ENCODE measurements at places on chromosomes 7 and 10.

- DNase-seq = no peak
Observed at GRCh38 chr7:111266613-111267012, 175.7 kb downstream of the LRRN3 start.

- no peak for DNase-seq
Observed at GRCh38 chr10:119976421-119976820, 83.9 kb downstream of the SEC23IP start.

DNA sequence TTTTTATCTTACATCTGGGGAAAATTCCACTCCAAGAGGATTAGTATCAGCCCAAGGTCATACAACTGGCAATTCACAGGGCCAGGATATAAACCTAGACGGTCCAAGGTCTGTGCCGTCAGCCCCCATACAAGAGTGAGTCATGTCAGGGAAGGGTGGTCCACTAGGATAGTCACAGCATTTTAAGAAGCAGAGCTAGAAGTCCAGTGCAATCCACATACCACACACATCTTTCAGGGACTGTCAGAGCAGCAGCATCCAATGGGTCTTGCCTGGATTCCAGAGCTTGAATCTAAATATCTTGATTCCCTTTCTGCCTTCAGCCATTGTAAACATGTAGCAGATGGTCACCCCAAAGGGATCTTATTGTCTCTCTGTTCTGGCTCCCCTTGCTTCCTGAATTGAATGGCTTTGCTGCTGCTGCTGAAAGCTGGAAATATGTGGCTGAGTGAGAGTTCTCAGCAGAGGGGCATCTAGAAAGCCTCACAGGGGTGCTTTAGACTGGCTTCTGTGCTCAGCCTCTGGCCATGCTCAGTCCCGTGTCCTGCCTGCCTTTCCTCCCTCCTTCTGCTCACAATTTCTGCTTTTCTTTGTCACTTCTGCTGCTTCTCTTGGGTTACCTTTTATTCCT is 9.9 kb upstream of the OR6V1 start:
- no peak for DNase-seq

GRCh38 chr10:73871295-73872189 is 2.8 kb downstream of the CAMK2G start:
- DNase-seq = no peak

DNA sequence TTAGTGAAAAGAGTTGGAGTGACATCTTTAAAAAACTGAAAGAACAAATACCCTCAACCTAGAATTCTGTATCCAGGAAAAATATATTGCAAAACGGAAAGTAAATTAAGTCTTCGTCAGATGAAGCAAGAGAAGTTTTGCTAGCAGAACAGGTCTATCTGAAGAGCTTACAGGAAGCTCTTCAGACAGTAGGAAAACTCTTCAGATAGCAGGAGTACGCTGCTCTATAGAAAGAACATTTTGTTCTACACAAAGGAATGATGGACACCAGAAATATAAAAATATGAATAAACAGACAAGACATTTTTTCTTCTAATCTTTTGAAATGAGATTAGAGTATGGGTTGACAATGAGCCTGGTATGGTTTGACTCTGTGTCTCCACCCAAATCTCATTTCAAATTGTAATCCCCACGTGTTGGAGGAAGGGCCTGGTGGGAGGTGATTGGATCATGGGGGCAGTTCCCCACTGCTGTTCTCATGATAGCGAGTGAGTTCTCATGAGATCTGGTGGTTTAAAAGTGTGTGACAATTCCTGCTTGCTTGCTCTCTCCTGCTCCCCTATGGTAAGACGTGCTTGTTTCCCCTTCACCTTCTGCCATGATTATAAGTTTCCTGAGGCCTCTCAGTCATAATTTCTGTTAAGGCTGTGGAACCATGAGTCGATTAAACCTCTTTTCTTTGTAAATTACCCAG is 567.3 kb downstream of the AUTS2 start:
- DNase-seq = no peak

GRCh38 chr10:2282202-2282601 is 544.9 kb upstream of the ADARB2 start:
- DNase-seq = no peak

DNA sequence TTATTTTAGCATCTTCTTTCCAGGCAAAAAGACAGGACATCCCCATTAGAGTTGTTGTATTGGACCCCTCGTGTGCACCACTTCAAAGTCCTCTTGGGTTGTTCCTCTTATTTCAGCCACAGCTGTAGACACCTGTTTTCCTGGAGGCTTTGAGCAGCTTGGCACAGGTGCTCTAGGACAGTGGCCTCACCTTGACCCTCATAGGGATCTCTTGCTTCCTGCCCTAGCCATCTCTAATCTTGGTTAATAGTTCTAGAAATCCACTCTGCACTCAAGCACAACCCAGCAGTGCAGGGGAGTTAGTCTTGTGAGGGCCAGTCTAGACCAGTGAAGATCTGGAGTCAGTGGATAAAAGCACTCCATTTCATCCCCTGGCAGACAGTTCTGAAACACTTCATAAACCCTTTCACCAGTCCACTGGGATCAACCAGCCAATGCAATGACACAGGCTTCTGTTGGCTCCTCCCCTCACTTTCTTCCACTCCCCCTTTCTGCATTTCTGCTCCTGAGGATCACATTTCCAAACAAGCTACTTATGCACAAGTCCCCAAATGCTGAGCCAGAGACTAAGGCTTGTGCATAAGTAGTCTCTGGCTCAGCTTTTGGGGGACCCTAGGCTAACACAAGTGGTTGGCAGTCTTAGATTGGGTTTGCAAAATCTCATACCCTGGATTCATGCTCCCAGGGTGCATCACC is 131.5 kb upstream of the LAMB4 start:
- no peak for DNase-seq

GRCh38 chr10:79331709-79332108 is 15.6 kb upstream of the PPIF start:
- DNase-seq = peak; percentile 71

- DNase-seq = no peak
Observed at GRCh38 chr10:27624941-27625340, 120.7 kb downstream of the MKX start.

DNA sequence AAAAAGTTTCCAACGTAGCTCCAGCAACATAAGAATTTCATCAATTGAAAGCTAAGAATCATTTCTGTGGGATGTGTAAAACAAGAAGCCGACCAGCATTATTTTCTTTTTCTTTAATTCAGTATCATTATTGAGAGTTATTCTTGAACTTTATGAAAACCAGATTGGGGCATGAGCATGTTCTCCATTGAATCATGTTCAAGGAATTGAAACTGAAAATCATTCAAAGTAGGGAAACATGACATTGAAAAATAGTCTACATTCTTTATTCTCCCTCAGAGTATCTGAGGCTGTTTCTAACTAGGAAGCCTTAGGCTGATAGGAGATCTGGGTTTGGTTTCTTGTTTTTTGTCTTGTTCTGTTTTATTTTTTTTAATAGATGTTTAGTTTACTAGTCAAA is 253.7 kb downstream of the DYNC1I1 start:
- DNase-seq = no peak

DNA sequence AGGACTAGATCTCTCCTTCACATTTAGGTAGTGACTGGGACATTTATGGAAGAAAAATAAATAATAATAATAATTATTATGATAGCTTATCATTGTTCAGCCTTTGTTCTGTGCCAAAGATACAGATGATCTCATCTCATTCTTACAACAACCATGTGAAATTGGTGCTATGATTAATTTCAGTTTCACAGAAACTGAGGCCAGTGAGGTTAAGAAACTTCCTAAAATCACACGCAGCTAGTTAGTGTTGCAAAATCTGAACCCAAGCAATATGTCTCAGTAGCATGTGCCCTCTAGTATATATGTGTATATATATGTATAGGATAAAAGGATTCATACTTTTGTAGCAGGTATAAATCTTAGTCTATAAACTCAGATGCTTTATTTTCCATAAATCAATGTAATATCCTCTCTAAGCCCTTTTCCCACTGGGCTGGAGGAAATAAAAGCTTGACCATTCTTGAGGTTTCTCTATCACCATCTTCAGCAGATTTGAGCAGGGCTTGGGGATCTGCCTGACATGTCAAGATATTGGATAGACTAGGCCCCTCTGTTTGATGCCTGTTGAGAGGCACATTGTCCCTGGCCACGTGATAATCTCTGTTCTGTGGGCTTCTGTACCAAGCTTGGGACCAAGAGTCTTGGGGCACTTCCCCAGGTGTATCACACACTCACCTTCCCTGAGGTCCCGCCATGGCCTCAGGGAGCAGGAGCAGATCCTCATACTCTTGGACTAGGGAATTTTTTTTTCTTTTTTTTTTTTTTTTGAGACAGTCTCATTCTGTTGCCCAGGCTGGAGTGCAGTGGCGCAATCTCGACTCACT is 172.6 kb upstream of the NRP1 start:
- DNase-seq = no peak

DNA sequence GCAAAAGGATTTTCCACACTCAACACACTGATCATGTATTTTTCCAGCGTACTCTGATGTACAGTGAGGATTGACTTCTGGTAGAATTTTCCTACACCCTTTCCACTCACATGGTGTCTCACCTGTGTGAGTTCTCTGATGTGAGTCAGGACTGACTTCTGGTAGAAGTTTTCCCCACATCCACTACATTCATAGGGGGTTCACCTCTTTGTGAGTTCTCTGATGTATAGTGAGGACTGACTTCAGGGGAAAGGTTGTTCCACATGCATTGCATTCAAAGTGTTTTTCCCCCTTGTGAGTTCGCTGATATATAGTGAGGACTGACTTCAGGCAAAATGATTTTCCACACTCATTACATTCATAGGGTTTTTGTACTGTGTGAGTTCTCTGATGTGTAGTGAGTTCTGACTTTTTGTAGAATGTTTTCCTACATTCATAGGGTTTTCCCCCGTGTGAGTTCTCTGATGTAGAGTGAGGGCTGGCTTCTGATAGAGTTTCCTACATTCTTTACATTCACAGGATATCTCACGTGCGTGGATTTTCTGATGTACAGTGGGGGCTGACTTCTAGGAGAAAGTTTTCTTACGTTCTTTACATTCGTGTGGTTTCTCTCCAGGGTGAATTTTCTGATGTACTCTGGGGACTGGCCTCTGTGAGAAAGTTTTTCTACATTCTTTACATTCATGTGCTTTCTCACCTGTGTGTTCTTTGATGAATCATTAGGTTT is 146.5 kb downstream of the GLRX3 start:
- no peak for DNase-seq

- DNase-seq = no peak
Observed at GRCh38 chr10:97888134-97888533, 38.5 kb downstream of the GOLGA7B start.

DNA sequence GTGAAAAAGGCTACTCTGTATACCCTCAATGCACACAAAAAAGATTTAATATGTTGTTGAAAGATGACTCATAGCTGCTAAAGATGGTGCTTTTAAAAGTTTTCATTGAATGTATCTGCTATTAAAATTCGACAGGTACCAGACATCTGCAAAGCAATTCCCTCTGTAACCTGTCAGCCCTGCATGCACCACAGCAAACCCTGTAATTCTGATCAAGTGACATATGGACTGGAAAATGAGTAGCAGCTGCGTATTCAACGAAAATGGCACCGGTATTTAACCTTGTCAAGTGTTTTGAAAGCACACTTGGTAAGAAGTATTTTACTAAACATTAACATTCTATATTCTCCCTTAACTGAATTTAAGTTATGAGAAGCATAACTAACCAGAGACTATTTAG is 58.2 kb upstream of the PTPRN2 start:
- no peak for DNase-seq

- DNase-seq = no peak
Observed at GRCh38 chr7:112207765-112208164, 1.3 kb downstream of the ZNF277 start.

GRCh38 chr7:28071570-28071969 is 109.0 kb downstream of the JAZF1 start:
- DNase-seq = no peak

DNA sequence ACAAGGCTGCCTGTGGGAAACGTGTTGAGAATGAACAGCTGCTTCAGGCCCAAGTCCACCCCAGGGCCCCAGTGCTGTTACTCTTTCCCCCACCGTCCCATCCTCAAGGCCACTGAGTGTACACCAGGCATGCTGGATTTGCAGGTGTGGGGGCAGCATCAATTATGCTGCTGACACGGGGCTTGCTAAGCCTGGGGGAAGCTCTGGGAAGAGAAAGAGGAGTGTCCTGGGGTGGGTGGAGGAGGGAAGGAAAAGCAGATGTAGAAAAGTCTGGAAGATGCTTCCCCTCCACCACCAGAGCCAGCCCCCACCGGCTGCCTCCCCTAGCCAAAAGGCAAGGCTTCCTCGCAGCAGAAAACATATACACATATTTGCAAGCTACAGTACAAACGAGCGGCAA is 153.9 kb downstream of the CDH23 start:
- DNase-seq = no peak

DNA sequence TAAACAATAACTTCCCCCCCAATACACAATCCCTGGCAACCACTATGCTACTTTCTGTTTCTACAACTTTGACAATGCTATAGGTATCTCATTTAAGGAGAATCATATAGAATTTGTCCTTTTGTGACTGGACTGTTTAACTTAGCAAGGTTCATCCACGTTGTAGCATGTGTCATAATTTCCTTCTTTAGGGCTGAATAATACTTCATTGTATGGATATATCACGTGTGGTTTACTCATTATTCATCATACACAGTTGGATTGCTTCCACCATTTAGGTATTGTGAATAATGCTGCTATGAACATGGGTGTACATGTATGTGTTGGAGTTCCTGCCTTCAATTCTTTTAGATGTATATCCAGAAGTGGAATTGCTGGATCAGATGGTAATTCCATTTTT is 111.0 kb downstream of the LMBR1 start:
- DNase-seq = no peak

DNA sequence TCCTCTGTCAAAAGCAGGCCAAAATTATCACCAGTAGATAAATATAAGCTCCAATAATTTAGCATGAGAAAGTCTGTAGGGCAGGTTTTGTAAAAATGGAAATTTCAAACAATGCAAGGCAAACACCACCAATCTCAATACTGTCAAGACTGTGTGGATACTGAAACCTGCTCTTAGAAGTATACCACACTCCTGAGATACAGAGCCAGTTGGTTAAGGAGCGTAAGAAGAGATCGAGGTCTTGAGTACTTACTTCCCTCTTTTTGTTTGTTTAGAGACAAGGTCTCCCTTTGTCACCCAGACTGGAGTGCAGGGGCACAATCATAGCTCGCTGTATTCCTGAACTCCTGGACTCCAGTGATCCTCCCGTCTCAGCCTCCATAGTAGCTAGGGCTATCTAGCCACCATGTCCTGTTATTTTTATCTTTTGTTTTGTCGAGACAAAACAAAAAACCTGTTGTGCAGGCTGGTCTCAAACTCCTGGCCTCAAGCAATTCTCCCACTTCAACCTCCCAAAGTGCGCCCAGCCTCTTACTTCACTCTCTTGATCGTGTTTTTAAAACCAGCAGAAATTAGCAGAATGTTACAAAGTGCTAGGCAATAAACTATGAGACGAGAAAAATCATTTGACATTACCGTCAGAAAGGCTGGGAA is 205.7 kb downstream of the PARD3 start:
- DNase-seq = no peak

DNA sequence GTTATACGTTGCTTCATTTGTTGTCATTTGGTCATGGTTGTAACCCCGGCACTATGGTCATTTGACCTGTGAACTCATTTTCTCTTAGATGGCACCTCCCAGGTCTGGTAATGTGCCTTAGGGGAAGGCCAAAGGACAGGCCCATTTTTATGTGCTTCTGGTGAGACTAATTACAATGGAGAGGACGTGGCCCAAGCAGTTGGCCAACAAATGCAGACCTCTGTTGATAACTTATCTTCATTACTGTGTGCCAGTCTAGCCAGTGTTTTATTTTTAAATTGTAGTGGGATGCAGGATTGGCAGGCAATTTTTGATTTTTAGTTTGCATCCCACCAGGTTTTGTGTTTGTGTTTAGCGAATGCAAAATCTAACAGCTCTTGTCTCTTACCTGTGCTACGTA is 321.5 kb upstream of the AKR1E2 start:
- DNase-seq = no peak
